ENCODE measurements at places on chromosomes 1 and 21. TPM values are rescaled to one million over a fixed set of nuclear protein-coding genes. Genes with fewer than 3 reads are reported as not detected.

DNA sequence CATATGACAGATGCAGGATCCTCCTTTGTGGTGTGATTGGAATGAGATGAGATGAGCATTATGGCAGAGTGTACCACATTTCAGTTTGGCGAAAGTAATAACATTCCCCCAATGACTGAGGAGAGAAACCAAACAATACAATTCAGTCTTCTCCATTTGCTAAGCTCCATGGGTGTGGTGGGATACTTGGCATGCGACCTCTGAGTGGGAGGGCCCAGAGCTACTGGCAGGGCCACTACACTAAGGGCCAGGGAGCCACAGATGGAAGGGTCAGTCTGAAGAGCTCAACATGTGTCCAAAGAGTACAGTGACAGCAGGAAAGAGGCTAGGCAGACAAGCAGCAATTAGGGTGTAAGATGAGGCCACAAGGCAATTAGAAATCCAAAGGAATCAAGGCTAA is 23.8 kb upstream of the PAXBP1 start:
- DNase-seq = no peak

- DNase-seq = no peak
These were observed 150.5 kb downstream of the LRIG2 start for GRCh38 chr1:113223546-113223945.

DNA sequence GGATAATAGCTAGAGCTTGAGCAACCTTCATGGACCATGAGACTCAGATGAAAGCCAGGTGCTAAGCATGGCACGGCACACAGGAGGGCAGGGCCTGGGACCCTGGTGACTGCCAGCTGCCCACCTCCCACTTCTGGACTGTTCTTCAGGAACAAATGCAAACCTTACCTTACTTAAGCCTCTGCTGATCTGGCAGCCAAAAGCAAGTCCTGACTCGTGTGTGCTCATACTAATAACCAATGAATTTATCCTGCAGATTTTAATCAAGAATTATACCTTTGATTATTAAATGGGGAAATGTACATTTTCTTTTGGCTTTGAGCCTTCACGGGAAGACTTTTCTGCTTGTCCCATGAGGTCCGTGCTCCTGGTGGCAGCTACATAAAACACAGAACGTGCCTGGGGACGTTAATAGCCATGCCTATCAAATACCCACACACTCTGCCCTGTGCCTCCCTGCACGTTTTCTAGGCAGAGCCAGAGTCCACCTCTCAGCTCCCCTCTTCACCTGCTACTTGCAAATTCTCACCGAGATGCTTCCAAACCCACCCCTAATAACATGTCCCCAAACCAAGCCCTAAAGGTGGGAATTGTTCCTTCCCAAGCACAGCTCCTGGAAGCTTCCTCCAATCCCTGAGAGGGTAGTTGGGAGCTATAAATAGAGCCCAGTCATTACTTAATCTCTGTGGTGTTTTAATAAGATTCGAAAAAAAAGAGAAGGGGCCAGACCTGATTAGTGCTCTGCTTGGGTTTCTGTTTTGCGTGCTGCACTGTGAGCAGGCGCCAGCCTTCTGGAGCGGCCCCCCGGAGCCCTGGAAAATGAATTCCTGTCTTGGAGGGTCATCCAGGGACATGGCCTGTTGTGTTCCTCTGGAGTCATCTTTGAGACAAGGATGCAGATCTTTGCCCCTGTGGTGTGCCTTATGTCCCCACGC is 33.5 kb downstream of the SLC1A7 start:
- DNase-seq = peak; percentile 66

The FALEC gene
- not detected for polyA plus RNA-seq

The NBPF4 gene
- not detected for polyA plus RNA-seq

GRCh38 chr1:231970684-231971083 is 344.1 kb downstream of the DISC1 start:
- DNase-seq = no peak

DNA sequence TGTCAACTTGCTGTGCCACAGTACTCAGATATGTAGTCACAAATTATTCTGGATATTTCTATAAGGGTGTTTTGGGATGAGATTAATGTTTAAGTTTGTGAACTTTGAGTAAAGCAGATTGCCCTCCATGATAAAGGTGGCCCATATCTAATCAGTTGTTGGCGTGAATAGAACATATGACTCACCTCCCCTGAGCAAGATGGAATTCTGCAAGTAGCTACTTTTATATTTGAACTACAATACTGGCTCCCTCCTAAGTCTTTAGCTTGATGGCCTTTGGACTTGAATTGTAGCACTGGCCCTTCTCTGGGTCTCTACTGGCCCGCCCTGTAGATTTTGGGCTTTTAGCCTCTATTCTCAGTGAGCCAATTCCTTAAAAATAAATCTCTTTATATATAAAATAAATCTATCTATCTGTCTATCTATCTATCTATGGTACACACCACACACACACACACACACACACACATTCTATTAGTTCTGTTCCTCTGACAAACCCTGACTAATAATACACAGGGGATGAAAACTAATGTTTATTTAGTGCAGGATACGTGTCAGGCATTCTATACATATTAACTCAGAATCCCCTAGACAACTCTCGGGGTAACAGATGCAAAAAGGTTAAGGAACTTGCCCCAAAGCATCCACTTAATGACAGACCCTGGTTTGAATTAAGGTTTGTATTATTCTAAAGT is 37.9 kb upstream of the PDC start:
- DNase-seq = peak; percentile 49

DNA sequence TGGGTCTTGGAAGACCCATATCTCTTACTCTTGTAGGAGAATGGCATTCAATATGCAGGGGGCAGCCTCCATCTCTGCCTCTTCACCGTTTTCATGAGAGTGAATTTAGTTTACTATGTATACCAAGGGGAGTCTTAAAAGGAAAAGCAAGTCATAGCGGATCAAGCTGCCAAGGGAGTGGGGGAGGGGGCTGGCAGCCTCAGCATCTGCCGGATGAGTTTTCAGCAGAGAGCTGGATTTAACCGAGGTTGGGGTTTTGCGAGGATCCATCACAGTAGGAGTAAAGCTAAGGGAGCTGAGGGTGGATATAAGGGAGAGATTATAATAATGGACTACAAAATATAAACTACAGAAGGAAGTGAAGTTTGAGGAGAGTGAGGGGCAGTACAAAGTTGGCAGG is 9.9 kb downstream of the CD160 start:
- DNase-seq = no peak

The SLC45A3 gene
- polyA plus RNA-seq = 8.5 TPM

The ZMPSTE24 gene
- 9.8 TPM for polyA plus RNA-seq

GRCh38 chr1:189874715-189875435 is 602.8 kb downstream of the BRINP3 start:
- no peak for DNase-seq

DNA sequence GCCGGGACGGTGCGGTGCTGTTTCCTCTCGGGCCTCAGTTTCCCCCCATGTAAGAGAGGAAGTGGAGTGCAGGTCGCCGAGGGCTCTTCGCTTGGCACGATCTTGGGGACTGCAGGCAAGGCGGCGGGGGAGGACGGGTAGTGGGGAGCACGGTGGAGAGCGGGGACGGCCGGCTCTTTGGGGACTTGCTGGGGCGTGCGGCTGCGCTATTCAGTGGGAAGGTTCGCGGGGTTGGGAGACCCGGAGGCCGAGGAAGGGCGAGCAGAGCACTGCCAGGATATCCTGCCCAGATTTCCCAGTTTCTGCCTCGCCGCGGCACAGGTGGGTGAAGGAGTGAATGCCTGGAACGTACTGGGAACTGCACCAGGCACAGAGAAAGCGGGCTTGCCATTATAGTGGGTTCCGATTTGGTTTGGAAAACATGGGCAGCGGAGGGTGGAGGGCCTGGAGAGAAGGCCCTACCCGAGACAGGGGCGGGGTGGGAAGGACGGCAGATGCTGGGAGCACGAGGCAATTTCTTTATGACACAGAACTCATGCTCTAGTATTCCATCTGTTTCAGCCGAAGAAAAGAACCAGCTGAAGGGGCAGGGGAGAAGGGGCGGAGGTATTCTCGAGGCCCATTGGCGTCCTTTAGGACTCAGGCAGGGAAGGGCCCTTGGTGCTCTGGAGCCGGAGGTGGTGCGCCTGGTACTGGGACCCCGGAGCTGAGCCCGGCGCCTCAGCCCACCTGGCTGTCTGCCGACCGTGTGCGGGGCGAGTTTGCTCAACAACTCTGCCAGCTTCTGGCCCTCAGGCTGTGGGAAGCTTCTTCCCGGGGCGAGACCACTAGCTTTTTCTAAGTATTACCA is 960 bp downstream of the PCSK9 start:
- peak; percentile 22 for DNase-seq

The C2CD4D gene
- not detected for polyA plus RNA-seq

The CA6 gene
- polyA plus RNA-seq = not detected

The COL8A2 gene
- polyA plus RNA-seq = 1.3 TPM

DNA sequence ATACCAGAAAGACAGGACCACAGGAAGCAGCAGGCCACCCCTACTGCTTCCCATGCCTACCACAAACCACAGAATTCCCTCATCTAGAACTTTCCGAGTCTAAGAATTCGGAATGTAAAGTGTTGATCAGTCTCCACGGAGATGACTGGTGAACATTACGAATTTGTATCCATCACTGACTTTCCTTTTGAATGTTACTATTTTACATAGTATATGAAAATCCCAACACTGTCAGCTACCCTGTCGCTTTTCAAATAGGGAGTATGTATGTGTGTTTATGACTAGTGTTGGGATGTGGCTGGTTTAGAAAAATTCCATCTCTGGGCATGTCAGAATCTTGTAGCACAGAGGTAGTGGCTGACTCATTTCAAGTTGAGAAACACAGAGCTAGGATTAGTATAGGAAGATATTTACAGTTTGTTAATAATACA is 118.2 kb downstream of the COQ8A start:
- no peak for DNase-seq

- no peak for DNase-seq
These were observed 203.4 kb upstream of the RAB4A start for GRCh38 chr1:229067546-229067945.

DNA sequence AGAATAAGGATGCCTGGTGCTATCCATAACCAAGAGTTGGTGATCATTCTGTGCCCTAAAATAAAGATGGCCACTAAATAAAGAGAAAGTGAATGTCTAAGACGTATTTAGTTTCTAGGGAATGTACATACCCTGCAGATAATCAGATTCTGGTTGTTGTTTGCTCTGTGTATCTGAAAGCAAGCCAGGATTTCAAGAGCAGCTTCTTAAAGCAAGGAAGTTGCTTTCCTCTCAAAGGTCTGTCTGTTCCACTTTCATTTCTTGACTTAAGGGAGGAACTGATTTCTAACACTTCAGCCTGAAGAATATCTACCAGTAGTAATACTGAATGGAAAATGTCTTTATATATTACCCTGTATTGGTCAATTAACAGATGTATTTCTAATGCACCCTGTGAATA is 88.8 kb downstream of the KIF1B start:
- peak; percentile 10 for DNase-seq

GRCh38 chr1:89287181-89288050 is 14.8 kb upstream of the GBP5 start:
- DNase-seq = no peak

GRCh38 chr1:150512846-150513245 is 2.7 kb upstream of the FALEC start:
- DNase-seq = no peak

DNA sequence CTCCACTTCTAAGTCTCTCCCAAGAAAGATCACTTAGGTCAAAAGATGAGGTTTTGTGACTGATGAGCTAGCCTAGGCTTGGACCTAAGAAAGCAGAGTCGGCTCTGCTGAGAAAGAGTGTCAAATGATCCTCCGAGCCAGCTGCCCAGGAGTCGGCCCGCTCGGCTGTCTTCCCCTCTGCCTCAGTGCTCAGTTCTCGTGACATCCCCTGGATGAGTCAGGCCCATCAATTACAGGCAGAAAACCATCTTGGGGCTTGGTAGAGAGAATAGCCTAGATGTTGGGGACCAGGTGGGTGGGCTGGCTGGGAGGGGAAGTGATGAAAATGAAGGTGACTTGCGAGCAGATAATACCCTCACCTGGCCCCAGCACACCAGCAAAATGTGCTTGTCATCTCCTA is 60.5 kb downstream of the SLC66A1 start:
- no peak for DNase-seq

GRCh38 chr1:22705586-22705985 is 5.1 kb upstream of the EPHB2 start:
- DNase-seq = no peak
